ENCODE measurements at places on chromosomes 16 and 17. TPM values are rescaled to one million over a fixed set of nuclear protein-coding genes. Genes with fewer than 3 reads are reported as not detected.

Gene CTRB2
- total RNA-seq: not detected

DNA sequence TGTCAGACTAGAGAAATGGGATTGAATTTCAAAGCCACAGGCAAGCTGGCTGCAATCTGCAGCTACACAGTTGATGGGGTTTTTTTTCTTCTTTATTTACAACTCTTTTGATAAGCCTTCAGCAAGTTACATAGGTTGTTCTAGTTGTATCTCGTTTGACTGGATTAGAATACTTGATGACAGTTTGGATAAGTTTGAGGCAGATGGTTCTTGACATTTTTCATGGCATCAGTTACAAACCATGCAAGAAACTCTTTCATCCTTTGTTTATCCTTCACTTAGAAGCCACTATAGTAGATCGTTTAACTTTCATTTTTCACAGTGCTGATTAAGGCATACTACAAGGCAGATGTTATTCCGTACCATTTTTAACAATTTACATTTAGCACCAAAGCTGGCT is 238.9 kb downstream of the TOX3 start:
- DNase-seq: no peak

DNA sequence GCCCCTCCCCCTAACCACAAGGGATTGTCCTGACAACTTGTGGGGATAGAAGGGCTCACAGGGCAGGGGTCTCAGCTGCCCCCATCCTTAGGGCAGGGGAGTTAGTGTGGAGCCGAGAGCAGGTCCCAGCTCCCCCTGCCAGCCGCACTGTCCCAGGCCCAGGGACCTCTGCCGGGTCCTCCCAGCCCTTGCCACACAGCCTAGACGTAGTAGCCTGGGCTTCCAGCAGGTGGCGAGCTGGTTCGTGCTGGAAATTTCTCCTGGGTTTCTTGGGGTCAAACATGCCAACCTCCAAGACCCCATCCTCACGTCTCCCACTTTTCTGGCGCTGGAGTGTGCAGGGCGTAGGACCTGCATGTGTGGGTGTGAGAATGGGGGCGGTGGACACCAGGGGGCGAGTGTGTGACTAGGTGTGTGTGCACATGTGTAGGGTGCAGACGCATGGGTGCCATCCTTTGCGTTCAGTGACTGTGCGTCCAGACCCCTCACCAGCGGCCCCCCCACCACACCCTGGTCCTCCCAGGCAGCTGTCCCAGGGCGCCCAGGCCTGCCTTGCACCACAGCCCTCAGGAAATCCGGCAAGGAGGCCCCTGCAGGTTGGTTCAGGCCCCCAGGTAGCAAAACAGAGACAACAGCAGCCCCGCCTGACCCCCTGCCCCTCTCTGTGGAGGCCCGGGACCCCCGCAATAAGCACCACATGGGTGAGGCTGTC is 29.5 kb downstream of the SBK1 start:
- DNase-seq: peak; percentile 84

- DNase-seq: no peak
These were observed 356.1 kb upstream of the ZFHX3 start for GRCh38 chr16:73404001-73404400.

Gene HLF
- 0.35 TPM for total RNA-seq

DNA sequence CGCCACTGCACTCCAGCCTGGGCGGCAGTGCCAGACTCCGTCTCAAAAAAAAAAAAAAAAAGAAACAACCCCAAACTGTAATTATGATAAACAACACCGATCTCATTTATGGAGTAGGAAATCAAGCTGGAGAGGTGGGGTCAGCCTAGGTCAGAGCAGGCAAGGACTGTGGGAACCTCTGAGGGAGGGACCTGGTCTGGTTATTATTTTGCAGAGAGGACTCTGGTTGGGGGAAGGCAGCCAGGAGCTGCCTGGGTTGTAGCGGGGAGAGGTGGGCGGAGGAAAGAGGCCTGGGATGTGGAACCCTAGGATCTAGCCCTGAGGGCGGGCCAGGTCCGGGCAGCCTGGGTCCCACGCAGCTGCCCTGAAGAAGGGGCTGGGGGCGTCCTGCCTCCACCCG is 10.9 kb upstream of the HS3ST6 start:
- DNase-seq: peak; percentile 55
